Bronchial epithelial cell (primary cell): ENCODE measurements at places on chromosomes 2 and 18. TPM values are rescaled to one million over a fixed set of nuclear protein-coding genes. Genes with fewer than 3 reads are reported as not detected.

The CXCR4 gene
- under 0.01 TPM in 1 of 2 replicates, not detected in the other for total RNA-seq

The LRP2 gene
- total RNA-seq: not detected in 2 replicates

The SERPINB11 gene
- 1.6 and 9.5 TPM in 2 replicates for total RNA-seq

The GTF3C2 gene
- total RNA-seq: 19.2 and 20.9 TPM in 2 replicates

The MBOAT2 gene
- 93.3 and 145 TPM in 2 replicates for total RNA-seq

The LPIN2 gene
- total RNA-seq: 6.0 and 6.3 TPM in 2 replicates

The COL5A2 gene
- total RNA-seq: 7.4 and 9.3 TPM in 2 replicates

The FNDC4 gene
- total RNA-seq: 7.6 and 8.1 TPM in 2 replicates
